Stimulated activated CD4-positive, alpha-beta T cell treated with anti-CD3 and anti-CD28 coated beads, Interleukin-1b, Interleukin-23, amount 100 ng/mL, for 1 hour (primary cell): ENCODE measurements at places on chromosomes 1 and 21.

- DNase-seq: no peak
Measured at GRCh38 chr21:29245104-29245643, 53.5 kb upstream of the BACH1 start.

GRCh38 chr1:207431508-207431907, 22.6 kb upstream of the CR2 start:
- DNase-seq: no peak

GRCh38 chr1:6592441-6592840, 10.2 kb downstream of the KLHL21 start:
- no peak for DNase-seq

GRCh38 chr1:246018146-246018545, 488.9 kb downstream of the SMYD3 start:
- DNase-seq: no peak

GRCh38 chr21:41778930-41779600, 12.2 kb upstream of the RIPK4 start:
- no peak for DNase-seq

DNA sequence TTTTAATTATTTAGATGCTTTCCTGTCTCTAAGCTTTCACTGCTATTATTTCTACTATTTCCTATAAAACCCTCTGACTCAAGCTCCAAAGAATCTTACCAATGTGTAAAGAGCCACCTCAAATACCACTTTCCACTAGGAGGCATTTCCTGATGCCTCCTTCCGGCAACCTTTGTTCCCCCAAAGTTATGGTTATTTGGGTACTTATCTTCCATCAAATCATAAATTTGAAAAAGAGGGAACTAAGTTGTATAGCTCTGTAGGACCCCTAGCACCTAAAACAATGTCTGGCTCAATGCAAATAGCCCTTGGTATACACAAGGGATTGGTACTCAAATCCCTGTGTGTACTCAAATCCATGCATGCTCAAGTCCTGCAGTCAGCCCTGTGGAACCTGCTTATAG, 79.6 kb downstream of the NME7 start:
- DNase-seq: no peak

DNA sequence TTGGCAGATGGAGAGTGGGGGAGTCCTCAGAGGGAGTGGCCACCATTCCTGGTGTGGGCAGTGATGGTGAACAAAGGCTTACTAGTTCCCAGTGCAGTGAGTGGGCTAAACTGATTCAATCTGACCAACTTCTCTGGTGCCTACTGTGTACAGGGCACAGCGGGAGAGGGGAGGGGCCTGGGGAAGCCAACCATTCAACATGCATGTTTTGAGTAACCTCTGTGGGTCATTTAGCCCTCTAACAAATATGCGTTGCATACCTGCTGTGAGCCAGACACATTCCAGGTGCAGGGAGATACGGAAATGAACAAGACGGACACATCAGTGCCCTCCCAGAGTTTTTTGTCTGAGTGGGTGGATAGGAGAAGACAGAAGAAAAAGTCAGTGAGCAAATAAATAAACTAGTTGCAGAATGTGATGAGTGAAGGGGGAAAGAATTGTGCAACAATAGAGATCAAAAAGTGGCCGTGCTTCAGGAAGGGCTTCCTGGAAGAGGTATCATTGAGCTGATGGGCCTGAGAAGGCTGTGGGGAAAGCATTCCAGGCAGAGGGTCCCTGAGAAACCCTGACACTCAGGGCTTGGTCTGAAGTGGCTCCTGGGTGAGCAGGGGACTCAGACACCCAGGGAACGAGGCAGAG, 78.8 kb downstream of the EPHB2 start:
- no peak for DNase-seq

GRCh38 chr1:94801919-94802546, 18.1 kb upstream of the SLC44A3 start:
- DNase-seq: no peak
